ENCODE measurements at places on chromosomes 3 and 15. TPM values are rescaled to one million over a fixed set of nuclear protein-coding genes. Genes with fewer than 3 reads are reported as not detected.

The SLC12A8 gene
- total RNA-seq: 2.4 TPM

The RPP25 gene
- 2.3 TPM for total RNA-seq

The ERICH6 gene
- 0.69 TPM for total RNA-seq

The DISP2 gene
- 44.3 TPM for total RNA-seq

The PEX5L gene
- 41.0 TPM for total RNA-seq

The SPTSSB gene
- total RNA-seq: 1.9 TPM

The REC114 gene
- total RNA-seq: not detected

The P2RY1 gene
- total RNA-seq: 0.51 TPM

The ZNF860 gene
- total RNA-seq: not detected

The LRRC28 gene
- 49.6 TPM for total RNA-seq

GRCh38 chr15:100712226-100712625, 109.8 kb downstream of the ASB7 start:
- no peak for DNase-seq

- DNase-seq: no peak
These were observed 79.6 kb upstream of the SPATA12 start for GRCh38 chr3:56980798-56981390.

- no peak for DNase-seq
These were observed 471 bp downstream of the NKIRAS1 start for GRCh38 chr3:23916152-23916885.

DNA sequence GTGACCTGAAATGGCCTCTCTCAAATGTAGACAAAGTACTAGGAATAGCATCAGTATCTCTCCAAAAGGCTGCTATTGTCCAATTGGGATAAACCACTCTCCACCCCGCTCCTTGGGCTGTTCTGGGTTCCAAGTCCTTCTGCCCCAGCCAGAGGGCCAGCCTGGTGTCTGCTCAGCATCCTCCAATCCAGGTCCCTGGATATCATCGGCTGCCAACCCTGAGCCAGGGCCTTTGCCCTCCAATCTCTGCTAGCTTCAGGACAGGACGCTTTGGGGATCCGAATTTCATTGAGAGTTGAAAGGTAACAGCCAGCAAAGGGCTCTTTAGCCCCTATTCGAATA, 119.3 kb upstream of the ADPGK start:
- no peak for DNase-seq

- DNase-seq: no peak
These were observed 50.0 kb upstream of the RPL35A start for GRCh38 chr3:197899833-197900478.

DNA sequence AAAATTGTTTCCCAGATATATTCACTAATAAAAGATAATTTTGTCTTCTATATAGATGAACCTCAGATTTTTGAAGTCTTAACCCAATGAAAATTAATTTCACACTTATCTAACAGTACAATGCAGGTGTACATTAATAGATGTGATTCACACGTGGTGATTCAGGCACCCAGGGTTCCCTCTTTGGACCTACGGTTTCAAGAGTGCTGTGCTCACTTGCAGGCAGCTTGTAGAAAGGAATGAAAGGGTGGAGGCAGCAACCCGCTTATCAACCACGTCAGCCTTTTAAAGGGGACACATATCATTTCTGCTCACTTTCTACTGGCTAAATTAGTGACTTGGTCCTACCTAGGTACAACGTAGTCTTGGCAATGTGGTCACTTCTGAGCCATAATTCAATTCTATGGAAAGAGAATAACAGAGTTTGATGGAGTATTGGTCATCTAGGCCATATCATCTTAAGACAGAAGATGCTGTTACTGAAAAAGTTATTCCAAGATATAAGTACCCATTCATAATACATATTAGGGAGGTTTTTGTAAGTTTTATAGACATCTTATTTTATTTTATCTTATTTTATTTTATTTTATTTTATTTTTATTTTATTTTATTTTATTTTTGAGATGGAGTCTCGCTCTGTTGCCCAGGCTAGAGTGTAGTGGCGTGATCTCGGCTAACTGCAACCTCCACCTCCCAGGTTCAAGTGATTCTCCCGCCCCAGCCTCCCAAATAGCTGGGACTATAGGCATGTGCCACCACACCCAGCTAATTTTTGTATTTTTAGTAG, 37.9 kb downstream of the ACP3 start:
- no peak for DNase-seq

GRCh38 chr3:83065851-83066460, 1304.5 kb upstream of the GBE1 start:
- DNase-seq: no peak

DNA sequence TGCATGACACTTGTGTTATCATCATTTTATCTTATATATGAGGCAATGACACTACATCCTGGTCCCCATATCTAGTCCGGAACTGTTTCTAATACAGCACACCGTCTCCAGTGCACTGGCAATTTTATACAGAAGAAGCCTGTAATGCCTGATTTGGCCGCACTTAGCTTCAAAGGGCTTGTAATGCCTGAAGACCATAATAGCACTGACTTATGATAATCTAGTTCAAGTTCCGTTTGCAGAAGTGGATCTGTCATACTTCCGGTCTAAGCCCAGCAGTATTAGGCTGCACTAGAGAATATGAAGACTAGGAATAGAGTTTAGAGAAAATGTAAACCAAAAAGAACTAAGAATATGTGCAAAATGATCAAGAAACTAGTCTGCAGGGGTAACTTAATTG, 1.3 kb downstream of the BNIP2 start:
- no peak for DNase-seq

DNA sequence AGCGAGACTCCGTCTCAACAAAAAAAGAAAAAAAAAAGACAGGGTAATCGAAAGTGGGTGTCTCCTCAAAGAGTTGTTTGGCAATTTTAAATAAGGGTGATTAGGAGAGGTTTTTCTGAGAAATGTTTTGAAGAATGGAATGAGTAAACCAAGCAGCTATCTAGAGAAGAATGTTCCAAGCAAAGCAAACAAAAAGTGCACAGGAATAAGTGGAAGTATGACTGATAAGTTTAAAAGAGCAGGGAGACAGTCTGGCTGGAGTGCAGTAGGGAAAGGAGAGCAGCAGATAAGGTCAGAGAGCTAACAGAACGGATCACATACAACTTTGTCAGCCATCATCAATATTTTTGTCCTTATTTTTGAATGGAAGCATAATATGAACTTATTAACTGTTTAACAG, 853.5 kb downstream of the TUSC7 start:
- DNase-seq: no peak

GRCh38 chr3:146092230-146092629, 68.8 kb downstream of the PLOD2 start:
- no peak for DNase-seq

- peak; percentile 92 for DNase-seq
These were observed at the start of gene DHX36 for GRCh38 chr3:154323891-154324738. DHX36 (minus strand) TSS chr3:154324487; CDS start chr3:154324416, 71 bp downstream.

DNA sequence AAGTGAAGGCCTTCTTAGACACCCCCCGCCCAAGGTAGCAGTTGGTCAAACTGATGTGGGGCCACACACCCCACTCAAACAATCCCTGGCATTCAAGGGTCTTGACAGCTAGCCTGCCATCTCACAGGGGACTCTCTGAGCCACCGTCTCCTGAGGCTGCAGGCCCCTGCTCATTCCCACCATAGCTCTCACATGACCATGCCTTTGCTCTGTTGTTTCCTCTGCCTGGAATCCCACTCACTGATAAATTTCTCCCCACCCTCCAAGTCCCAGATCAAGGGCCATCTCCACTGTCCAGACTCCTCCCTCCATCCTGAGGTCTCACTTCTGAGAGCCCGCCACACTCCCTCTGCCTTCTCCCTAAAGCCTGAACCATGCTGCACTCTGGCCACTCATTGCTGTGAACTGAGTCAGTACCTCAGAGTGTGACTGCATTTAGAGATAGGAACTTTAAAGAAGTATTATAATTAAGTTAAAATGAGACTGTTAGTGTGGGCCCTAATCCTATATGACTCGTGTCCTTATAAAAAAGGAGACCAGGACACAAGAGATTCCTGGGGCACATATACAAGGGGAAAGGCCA, 10.0 kb downstream of the WNT7A start:
- DNase-seq: no peak

- DNase-seq: no peak
These were observed 10.8 kb downstream of the ASB14 start for GRCh38 chr3:57281715-57282114.

GRCh38 chr15:56454836-56455235, 10.1 kb downstream of the MNS1 start:
- DNase-seq: no peak

DNA sequence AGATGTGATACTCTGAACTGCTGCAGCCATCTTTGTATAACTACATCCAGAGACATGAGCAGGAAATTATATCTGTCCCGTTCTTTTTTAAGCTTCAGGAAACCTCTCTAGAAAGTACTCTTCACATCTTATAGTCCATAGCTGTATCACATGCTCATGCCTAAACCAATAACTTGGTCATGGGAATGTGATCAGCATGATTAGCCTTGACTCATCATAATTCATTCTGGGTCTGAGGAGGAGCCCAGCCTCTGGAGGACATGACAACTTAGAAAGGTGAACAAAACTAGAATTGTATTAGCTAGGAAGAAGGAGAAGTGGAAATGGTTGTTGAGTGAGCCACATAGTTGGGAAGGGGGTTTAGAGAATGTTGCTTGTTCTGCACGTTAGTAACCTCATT, 12.9 kb downstream of the PPM1L start:
- no peak for DNase-seq

- no peak for DNase-seq
These were observed 22.2 kb downstream of the CFAP20DC start for GRCh38 chr3:59027607-59028006.

DNA sequence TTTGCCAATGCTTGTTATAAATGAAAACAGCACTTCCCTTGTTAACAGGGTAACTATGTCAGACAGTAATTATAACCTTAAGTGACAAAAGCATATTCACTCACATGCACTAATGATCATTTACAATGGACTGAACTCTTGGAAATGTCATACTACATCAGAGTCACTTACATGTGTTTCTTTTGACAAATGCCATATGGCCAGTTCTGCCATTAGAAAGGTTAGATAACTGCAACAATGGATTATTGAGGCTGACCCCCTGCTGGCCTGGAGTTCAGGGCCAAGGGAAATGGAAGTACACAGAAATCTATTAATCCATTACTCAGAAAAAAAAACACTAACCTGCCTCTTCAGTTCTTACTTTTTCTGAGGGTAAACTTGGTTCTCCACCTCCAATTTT, 313.4 kb downstream of the CNTN3 start:
- no peak for DNase-seq
